ENCODE measurements at places on chromosomes 6 and 20. TPM values are rescaled to one million over a fixed set of nuclear protein-coding genes. Genes with fewer than 3 reads are reported as not detected.
A peak's percentile ranks its signal among the peaks of the same experiment; 100 is the strongest.

HLA-DRB1 gene
- 142 TPM for total RNA-seq

CST5 gene
- not detected for total RNA-seq

DNA sequence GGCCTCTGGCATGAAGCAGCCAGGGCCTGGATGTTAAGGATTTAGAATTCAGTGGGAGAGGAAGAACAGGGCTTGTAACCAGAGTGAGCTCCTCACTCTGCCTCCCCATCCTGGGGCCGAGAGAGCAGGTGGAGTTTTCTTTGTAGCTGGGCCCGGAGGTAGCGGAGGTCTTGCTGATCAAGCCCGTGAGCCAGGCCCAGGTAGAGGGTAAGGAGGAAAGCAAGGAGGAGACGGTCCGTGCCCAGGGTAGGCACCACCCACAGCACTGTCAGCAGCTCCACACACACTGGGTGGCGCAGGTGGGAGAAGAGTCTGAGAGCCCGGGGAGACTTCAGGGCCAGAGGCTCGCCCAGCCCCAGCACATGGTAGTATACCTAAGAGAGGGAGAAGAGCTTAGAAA lies 2.1 kb upstream of the PPP1R18 start:
- peak; percentile 39 for DNase-seq

GRCh38 chr20:9626357-9626756 lies 112.0 kb downstream of the LAMP5 start:
- no peak for DNase-seq

DNA sequence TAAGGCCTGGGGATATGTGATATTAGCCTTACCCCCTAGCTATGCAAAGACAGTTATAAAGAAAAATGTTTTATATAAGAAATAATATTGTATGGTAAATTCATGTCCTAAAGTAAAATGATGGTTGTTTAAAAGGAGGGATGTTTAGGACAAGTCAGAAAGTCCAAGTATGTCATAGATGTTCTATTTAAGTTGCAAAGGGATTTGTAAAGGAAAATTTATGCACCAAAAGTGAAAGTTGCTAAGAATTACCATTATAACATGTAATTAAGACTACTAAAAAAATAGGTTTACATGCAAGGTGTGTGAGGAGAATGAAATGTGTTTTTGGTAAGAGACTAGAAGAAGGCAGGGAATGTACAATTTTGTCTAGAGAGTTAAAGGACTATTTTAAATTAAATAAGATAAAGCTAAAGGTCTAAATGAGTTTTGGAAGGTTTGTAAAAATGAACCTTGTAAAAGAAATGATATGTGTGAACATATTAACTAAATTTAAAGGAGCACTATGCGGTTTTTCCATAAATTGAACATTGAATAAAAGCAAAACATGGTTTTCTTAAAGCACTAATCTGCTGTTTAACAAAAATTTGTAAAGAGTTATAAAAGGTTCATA lies 22.7 kb upstream of the GOPC start:
- no peak for DNase-seq

DNA sequence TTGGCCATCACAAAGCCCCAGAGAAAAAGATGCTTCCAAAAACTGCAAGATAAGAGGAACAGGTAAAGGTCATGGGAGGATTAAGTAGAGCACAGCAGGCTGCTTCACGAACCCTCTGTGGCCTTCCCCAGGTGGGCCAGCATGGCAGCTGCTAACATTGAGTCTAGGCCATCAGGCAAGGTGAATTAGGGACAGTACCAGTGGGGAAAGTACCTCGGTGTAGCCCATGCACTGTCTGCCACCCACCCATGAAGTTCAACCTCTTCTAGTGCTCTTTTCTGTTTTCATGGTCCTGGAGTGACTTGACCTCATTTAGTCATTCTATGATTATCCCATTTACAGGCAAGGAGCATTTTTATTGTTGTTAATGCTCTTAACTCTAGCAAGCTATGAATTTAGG lies 108.6 kb upstream of the DUSP22 start:
- DNase-seq, result no peak

DNA sequence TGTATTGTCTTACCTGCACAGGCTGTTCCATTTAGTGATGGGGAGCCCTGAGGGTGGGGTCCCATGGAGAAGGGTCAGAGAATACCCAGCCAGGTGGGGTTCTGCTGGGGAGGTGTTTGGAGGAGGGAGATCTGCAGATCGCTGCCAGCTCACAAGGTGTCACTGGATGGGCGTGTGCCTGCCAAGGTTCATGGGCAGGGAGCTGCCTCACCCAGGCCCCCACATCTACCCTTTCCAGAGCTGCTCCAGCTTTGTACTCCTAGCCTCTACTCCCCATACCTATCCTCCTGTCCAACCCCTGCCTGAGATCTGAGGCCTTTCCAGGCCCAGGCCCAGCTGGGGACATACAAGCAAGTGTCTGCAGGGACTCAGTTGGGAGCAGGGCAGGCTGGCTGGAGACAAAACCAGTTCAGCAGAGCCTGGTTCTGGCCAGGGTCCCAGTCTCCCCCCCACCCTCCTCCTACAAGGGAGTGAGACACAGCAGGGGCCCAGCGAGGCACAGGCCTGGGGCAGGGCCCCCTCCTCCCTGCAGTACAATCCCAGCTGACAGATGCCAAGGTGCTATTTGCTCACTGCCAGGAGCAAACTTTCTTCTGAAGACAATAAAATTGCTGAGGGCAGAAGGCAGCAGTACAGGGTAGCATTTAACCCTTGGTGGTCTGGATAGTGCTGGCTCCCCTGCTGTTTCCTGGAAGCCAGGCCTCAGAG lies 19.7 kb downstream of the SPDEF start:
- no peak for DNase-seq

DNA sequence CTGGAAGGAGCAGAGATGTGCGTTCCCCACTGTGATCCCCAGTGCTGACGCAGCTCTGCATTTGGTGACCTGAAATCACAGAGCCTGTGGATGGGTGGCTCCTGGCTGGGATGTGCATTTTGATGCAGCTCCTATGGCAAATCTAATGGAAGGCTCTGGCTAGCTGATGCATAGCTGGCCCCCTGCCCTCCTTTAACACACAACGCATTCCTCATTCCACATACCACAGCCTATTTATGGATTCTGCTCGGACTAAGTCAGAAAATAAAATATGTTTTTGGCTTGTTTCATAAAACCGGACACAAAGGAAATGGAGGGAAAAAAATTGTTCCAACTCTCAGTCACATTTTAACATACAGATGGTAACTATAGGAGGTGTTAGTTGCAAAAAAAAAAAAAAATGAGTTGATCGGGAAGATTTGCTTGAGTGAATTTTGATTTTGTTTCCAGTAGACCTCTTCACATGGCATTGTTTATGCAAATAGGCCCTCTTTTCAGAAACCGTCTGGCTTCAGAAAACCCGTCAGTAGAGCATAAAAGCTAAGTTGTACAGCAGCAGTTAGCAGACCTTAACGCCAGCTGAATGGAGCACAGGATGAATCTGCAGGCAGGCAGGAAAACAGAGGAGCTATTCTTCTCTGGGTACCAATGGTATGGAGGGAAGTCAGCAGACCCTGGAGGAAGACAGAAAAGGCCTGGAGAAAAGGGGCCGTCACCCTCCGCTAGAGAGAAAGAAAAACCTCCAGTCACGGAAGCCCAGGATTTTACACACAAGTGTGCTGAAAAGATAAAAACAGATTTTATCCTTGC lies 215.4 kb downstream of the HDGFL1 start:
- no peak for DNase-seq
